ENCODE measurements at places on chromosomes 2 and 18. TPM values are rescaled to one million over a fixed set of nuclear protein-coding genes. Genes with fewer than 3 reads are reported as not detected.

The CD8B gene
- not detected for total RNA-seq

The CCDC74A gene
- 10.3 TPM for total RNA-seq

- no peaks in the 10 kb centered on the region for H3K27me3 ChIP-seq
- no peak overlapping the region for H3K4me3 ChIP-seq
- no peaks in the 10 kb centered on the region for H3K36me3 ChIP-seq
- no peaks in the 10 kb centered on the region for H3K4me1 ChIP-seq
Measured at GRCh38 chr18:4394700-4395099, 60.4 kb downstream of the DLGAP1 start.

DNA sequence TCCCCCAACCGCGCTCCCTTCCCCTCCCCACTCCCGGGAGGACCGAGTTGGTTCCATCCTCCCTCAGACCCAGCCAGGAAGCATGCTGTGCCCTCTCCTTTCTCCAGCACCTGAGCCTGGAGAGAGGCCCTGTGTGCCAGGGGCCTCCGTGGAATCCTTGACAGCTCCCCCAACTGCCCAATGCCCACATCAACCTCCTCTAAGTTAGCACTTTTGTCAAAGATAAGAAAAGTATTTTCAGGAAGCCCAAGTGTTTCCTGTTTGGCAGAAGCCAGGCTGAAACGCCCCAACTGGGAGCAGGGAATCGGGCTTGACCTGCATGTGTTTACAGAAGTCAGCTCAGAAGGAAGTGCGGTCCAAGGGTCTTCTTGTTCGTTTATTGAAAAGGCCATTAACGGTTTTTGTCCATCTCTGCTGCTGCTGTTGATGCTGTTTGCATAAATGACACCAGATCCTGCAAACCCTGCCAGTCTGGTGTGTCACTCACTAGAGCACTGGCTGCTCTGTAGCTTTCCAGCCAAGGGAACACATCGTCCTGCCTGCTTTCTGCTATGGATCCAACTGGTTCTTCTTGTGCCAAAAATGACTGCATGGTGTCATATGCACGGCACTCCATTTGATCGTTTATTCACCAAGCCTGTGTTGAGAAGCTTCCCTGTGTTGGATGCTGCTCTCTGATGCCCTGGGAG, 35.4 kb upstream of the COL6A3 start:
- peak overlapping the region; percentile 74 for H3K27ac ChIP-seq
- no peak for DNase-seq
- H3K4me3 ChIP-seq, result no peak overlapping the region
- H3K36me3 ChIP-seq, result no peaks in the 10 kb centered on the region

- peaks cover 39% of the 10 kb centered on the region for H3K4me1 ChIP-seq
- H3K36me3 ChIP-seq, result no peaks in the 10 kb centered on the region
- H3K27me3 ChIP-seq, result no peaks in the 10 kb centered on the region
- H3K4me3 ChIP-seq, result peak within 1 kb of the TSS; percentile 94
- DNase-seq, result peak; percentile 84
Measured at GRCh38 chr2:45651415-45652089, at the start of gene PRKCE. PRKCE (plus strand) TSS chr2:45651675.

- no peak overlapping the region for H3K4me3 ChIP-seq
- peaks cover 9% of the 10 kb centered on the region for H3K4me1 ChIP-seq
- no peaks in the 10 kb centered on the region for H3K27me3 ChIP-seq
- H3K36me3 ChIP-seq, result no peaks in the 10 kb centered on the region
Measured at GRCh38 chr2:134181219-134181618, 72.7 kb upstream of the MGAT5 start.

Measured in suprapubic skin (tissue), 4 donors.